Naive thymus-derived CD8-positive, alpha-beta T cell (primary cell): ENCODE measurements at places on chromosomes 16 and 17.
A peak's percentile ranks its signal among the peaks of the same experiment; 100 is the strongest.

GRCh38 chr17:38667099-38667786 is 7.5 kb downstream of the EPOP start:
- H3K36me3 ChIP-seq, result no peaks in the 10 kb centered on the region
- H3K4me1 ChIP-seq, result peaks cover 7% of the 10 kb centered on the region
- DNase-seq, result peak; percentile 39
- peaks cover 54% of the 10 kb centered on the region for H3K27me3 ChIP-seq

DNA sequence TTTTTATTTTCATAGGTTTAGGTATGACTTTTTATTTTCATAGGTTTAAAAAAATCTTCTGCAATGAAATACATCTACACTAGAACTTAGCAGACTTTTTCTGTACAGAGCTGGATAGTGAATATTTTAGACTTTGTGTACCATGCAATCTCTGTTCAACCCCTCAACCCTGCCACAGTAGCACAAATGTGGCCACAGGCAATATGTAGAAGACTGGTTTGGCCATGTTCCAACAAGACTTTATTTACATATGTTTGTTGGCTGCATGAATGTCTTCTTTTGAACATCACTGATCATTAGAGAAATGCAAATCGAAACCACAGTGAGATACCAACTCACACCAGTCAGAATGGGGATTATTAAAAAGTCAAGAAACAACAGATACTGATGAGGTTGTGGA is 229.2 kb downstream of the SHISA9 start:
- H3K4me3 ChIP-seq, result no peak overlapping the region
- DNase-seq, result no peak
- H3K27me3 ChIP-seq, result peaks cover 12% of the 10 kb centered on the region
- H3K36me3 ChIP-seq, result no peaks in the 10 kb centered on the region

DNA sequence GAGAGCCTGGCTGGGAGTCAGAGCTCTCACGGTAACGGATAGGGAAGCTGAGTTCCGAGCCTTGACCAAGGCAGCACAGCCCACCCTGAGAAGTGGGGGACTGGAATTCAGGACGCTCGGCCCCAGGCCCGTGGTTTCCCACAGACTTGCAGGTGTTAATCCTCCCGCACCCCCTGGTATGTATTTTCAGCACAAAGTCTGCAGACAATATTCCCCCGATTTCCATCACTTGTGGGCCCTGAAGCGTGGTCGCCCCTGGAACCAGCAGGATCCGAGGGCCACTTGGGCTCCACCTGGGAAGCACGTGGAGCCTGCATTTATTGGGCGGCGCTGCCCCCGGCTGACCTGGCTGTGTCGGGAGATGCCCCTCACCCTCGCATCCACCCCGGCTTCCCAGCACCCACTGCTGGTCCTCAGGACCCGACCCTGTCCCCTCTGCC is 60.2 kb downstream of the WSB1 start:
- no peaks in the 10 kb centered on the region for H3K36me3 ChIP-seq
- H3K4me3 ChIP-seq, result peak overlapping the region; percentile 76
- H3K27ac ChIP-seq, result peak overlapping the region; percentile 75
- H3K4me1 ChIP-seq, result peaks cover 16% of the 10 kb centered on the region
- H3K27me3 ChIP-seq, result no peaks in the 10 kb centered on the region
- DNase-seq, result no peak

GRCh38 chr17:56987283-56987834 is 9.4 kb downstream of the SCPEP1 start:
- H3K4me3 ChIP-seq, result no peak overlapping the region
- H3K27ac ChIP-seq, result no peak overlapping the region
- H3K4me1 ChIP-seq, result peaks cover 6% of the 10 kb centered on the region
- no peaks in the 10 kb centered on the region for H3K27me3 ChIP-seq

GRCh38 chr16:11030990-11031510 is 86.7 kb downstream of the CLEC16A start:
- no peak overlapping the region for H3K27ac ChIP-seq
- H3K36me3 ChIP-seq, result peaks cover 64% of the 10 kb centered on the region
- H3K27me3 ChIP-seq, result no peaks in the 10 kb centered on the region
- no peak overlapping the region for H3K4me3 ChIP-seq
- H3K4me1 ChIP-seq, result no peaks in the 10 kb centered on the region

GRCh38 chr17:80892900-80893603 is 98.6 kb upstream of the CHMP6 start:
- peaks cover 33% of the 10 kb centered on the region for H3K4me1 ChIP-seq
- no peaks in the 10 kb centered on the region for H3K36me3 ChIP-seq
- no peak for DNase-seq
- no peak overlapping the region for H3K27ac ChIP-seq

GRCh38 chr16:66562986-66563385 is 3.3 kb upstream of the CMTM1 start:
- no peak overlapping the region for H3K4me3 ChIP-seq
- no peaks in the 10 kb centered on the region for H3K27me3 ChIP-seq
- H3K27ac ChIP-seq, result no peak overlapping the region
- DNase-seq, result no peak

DNA sequence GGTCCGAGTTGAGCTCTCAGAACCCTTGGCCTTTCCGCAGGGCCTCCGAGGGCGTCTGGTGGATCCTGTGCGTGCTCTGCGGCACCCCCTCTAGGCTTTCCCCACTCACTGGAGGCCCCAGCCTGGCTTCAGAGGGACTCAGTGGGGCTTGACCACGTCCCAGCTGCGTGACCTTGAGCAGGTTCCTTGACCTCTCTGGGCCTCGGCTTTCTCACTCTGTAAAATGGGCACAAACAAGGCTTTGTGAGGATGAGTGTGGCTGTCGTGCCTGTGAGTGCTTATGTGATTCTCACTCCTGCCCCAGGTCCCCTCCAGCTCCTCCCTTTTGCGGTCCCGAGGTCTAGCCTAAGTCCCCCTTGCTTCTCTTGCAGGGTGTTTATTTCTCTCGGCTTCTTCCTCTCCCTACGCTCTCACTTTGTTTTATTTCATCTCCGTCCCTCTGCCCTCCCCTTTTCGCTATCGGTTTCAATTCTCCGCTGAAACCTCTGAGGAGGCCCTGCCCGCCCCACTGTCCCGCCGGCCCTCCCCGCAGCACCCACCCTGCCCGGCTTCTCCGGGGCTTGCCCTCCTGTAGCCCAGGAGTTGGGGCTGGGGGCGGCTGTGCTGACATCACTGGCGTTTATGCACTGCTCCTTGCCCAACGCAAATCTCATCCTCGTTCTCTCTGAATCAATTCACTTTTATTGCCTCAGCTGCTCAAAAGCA is 82.3 kb upstream of the CBX4 start:
- no peaks in the 10 kb centered on the region for H3K36me3 ChIP-seq
- H3K27me3 ChIP-seq, result no peaks in the 10 kb centered on the region
- peaks cover 1% of the 10 kb centered on the region for H3K4me1 ChIP-seq
- H3K27ac ChIP-seq, result peak overlapping the region; percentile 32

DNA sequence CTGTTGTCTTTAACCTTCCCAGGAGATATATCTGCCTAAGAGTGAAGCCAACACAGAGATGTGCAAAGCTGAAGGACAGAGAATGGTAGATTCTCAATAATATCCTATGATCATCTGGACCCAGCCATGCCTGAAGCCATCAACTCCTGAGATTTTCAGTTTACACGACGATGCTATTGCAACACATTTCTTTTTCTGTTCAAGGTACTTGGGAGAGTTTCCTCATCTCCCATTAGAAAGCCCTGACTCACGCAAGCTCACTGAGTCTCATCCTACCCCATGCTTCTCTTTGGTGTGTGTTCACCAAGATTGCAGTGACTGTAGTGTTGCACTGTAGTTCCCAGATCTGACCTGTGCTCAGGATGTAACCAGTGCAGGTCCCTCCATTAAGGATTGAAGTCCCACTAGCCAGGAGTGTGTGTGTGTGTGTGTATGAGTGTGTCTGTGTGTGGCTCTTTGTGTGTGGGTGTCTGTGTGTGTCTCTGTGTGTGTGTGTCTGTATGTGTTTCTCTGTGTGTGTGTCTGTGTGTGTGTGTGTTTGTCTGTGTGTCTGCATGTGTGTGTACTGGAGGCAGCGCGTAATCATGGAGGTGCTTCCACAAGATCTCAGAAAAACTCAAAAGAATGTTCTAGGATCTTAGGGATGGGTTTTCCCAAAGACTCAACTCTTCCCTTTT is 15.5 kb downstream of the CES1 start:
- no peak overlapping the region for H3K4me3 ChIP-seq
- H3K4me1 ChIP-seq, result no peaks in the 10 kb centered on the region
- H3K27me3 ChIP-seq, result peaks cover 29% of the 10 kb centered on the region
- no peaks in the 10 kb centered on the region for H3K36me3 ChIP-seq
